ENCODE measurements at places on chromosomes 1 and 21. TPM values are rescaled to one million over a fixed set of nuclear protein-coding genes. Genes with fewer than 3 reads are reported as not detected.

The ITLN1 gene
- not detected for total RNA-seq

The CHODL gene
- total RNA-seq, result not detected

The PAQR6 gene
- total RNA-seq, result 1.8 TPM

The FGR gene
- total RNA-seq, result not detected

The DYNLT5 gene
- total RNA-seq, result 4.9 TPM

The FCRL4 gene
- total RNA-seq, result not detected

The OR2W3 gene
- total RNA-seq, result not detected

The XCL1 gene
- not detected for total RNA-seq

The SPRR1B gene
- not detected for total RNA-seq

The LPGAT1 gene
- total RNA-seq, result 32.4 TPM

The SERPINC1 gene
- not detected for total RNA-seq

The DIRAS3 gene
- 25.7 TPM for total RNA-seq

Measured in LHCN-M2 (cell line).